ENCODE measurements at places on chromosomes 5 and 9.

DNA sequence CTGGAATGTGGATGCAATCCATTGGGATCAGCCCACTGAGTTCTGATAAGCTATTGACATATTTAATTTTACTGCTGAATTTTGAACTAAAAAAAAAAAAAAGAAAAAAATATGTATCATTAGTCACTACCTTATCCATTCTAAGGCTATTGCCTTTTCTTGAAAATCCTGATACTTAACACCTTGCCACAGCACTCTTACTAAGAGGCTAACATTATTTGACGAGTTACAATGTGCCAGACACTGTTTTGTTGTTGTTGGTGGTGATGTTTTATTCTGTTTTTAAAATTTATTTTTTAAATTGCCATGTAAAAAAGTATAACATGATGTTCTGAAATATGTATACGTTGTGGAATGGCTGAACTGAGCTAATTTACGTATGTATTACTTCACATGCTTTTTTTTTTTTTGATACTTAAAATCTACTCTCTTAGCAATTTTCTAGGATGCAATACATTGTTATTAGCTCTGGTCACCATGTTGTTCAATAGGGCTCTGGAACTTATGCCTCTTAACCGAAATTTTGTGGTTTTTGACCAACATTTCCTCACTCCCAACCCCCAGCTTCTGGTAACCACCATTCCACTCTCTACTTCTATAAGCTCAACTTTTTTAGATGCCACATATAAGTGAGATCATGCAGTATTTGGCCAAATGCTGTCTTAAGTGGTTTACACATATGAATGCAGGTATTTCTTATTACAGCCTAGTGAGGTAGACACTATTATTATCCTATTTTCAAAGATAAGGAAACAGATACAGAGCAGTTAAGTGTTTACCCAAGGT lies 134.8 kb upstream of the PCA3 start:
- peaks cover 18% of the 10 kb centered on the region for H3K27me3 ChIP-seq
- H3K36me3 ChIP-seq: no peaks in the 10 kb centered on the region
- peaks cover 8% of the 10 kb centered on the region for H3K4me1 ChIP-seq
- H3K27ac ChIP-seq: no peak overlapping the region
- no peak for DNase-seq

DNA sequence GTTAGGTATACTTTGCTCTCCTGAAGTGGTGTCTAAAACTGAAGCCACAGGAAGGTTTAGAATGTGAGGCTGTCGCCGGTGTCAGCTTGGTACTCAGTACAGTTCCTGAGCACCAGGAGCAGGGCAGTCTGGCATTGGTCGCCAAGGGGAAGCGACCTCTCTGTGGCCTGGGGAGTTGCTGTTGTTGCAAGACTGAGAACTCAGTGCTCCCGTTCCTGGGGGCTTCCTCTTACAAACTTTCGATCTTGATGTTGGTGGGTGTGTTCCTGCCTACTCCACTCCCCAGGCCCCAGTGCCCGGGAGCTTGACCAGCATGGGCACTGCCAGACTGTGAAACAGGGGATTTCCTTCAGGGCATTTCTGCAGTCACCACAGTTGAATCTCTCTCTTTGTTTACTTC lies 52.4 kb upstream of the PPARGC1B start:
- no peaks in the 10 kb centered on the region for H3K4me1 ChIP-seq
- no peak for DNase-seq
- H3K27ac ChIP-seq: no peak overlapping the region
- no peak overlapping the region for H3K4me3 ChIP-seq

GRCh38 chr5:133289686-133290367 lies 238.0 kb downstream of the HSPA4 start:
- no peaks in the 10 kb centered on the region for H3K4me1 ChIP-seq
- H3K27ac ChIP-seq: no peak overlapping the region
- no peak overlapping the region for H3K4me3 ChIP-seq
- DNase-seq: no peak
- no peaks in the 10 kb centered on the region for H3K27me3 ChIP-seq

DNA sequence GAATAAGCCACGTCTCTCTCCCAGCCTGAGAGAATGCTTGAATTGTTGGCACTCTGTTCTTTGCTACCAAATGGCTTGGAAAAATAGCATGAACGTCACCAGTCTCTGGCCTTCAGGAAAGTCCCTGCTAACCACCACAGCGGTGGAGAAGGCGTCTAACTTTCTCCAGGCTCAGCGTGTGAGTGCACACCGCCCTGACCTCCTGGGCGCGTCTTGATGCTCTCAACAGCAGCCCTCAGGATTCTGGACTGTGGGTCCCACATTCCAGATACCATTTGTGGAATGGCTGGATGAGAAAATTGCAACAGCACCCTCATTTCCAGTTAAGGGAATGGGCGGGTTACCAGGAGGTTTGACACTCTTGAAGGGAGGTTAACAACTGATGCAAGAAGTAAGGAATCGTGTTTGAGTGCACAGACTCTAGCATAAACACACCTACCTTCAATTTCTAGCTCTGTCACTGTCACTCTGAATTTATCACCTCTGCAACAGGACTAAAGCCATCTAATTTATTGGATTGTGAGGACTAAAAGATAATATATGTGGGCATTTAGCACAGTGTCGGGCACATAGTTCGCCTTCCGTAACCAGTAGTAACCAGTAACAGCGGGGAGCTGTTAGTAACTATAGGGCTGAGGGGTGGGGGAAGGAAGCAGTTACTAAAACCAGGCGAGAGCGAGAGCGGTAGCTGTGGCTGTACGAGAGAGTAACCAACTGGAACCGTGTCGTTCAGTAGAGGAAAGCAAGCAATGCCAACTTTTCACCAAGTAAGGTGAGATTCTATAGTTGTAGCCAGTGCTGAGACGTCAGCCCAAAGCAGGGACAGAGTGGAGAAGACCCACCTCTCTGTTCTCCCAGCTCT lies 807 bp upstream of the PLGRKT start:
- no peaks in the 10 kb centered on the region for H3K27me3 ChIP-seq
- peak overlapping the region; percentile 97 for H3K27ac ChIP-seq
- H3K4me1 ChIP-seq: peaks cover 50% of the 10 kb centered on the region
- peak; percentile 58 for DNase-seq
- peaks cover 23% of the 10 kb centered on the region for H3K36me3 ChIP-seq
- peak overlapping the region; percentile 87 for H3K4me3 ChIP-seq

DNA sequence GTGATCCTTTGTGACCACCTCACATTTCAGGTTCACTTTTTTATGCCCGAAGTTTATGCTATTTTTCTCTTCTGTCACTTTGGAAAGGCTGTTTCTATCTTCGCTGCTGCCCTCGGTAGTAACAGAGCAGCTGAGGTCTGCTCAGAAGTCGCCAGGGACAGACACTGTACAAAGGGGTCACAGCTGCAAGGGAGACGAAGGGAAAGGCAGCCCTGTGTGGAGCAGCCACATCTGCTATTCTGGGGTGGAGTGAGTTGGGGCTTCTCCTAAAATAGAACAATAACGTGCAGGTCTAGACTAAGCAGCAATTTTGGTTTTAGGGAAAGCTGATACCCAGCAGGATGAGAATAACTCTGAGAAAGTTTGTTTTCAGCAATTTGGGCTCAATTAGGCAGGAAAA lies 72.5 kb downstream of the ACTL7B start:
- no peaks in the 10 kb centered on the region for H3K36me3 ChIP-seq
- no peak overlapping the region for H3K27ac ChIP-seq
- H3K4me1 ChIP-seq: peaks cover 3% of the 10 kb centered on the region
